ENCODE measurements at places on chromosomes 2 and 18.
A peak's percentile ranks its signal among the peaks of the same experiment; 100 is the strongest.

DNA sequence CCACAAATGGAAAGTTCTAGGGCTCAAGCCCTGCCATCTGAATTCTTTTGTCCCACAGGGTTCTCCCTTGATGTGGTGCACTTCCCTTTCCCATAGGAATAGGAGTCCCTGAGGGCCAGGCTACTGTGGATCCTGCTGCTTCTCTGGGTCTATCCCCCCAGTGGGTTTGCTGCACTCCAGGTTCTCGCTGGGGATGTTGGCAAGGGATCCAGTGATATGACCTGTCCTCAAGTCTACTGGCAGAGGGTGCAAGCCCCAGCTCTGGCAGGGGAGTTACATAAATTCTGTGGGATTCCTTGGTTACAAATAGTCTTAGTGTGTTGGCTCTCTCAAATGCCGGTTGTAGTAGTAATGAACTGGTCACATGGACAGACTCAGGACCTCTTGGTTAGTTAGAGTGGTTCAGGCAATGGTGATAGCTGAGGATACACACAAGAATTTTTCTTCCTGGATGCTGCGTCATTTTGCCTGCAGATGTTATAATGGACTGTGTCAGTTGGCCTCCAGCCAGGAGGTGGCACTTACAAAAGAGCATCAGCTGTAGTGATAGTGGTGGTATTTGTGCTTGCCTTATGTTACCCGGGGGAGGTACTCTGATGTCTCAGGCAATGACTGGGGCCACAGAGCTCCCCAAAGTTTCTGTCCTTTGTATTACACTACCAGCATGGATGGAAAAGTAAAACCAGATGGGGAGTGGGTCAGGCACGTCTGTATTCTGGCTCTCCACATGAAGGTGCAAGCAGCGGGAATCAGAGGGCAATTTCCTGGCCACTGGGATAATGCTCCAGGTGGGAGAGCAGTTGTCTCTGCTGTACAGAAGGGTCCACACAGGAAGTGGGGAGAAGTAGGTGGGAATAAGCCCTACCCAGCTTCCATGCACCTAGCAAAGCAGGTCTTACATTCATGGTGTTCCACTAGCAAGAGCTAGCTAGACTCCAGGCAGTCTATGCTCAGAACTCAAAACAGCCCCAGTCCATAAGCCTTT lies 267.9 kb downstream of the SOX11 start:
- no peak for DNase-seq

GRCh38 chr2:28958689-28959088 lies 22.4 kb upstream of the TOGARAM2 start:
- DNase-seq = peak; percentile 62

- DNase-seq = no peak
Observed at GRCh38 chr2:17736989-17737388, 16.6 kb downstream of the SMC6 start.

DNA sequence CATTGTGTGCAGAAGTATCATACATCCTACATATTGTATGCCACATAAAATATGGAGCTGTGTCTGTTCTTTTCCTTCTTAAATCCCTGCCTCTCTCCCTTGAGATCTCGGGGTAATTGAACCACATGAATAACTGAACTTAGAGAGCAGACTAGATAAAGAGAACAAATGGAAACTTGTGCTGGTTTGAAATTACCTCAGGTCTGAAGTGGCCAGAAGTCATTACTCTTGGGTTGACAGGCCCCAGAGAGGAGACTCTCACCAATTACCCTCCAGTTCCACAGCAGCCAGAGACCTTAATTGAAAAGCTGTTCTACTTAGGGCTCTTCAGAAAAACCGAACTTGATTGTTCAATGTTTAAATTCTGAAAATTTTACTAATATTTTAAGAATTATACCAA lies 5.0 kb upstream of the ADAM17 start:
- no peak for DNase-seq

DNA sequence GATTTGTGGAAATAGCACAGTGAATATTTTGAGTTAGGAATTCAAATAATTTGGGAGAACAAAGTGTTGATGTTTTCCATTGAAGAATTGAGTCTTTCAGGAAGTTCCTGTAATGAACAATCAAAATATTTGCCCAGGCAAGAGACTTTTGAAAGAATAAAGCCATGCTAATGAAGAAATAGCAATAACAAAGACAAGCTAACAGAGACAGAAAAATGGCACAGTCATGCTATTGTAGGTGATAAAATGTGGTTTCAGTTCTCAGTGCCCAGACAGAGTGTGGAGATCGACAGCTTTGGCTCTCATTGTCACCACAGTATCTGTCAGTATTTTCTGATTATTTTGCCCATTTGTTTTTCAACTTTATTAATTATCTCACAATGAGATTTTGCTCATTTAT lies 490.8 kb upstream of the PIK3C3 start:
- no peak for DNase-seq

DNA sequence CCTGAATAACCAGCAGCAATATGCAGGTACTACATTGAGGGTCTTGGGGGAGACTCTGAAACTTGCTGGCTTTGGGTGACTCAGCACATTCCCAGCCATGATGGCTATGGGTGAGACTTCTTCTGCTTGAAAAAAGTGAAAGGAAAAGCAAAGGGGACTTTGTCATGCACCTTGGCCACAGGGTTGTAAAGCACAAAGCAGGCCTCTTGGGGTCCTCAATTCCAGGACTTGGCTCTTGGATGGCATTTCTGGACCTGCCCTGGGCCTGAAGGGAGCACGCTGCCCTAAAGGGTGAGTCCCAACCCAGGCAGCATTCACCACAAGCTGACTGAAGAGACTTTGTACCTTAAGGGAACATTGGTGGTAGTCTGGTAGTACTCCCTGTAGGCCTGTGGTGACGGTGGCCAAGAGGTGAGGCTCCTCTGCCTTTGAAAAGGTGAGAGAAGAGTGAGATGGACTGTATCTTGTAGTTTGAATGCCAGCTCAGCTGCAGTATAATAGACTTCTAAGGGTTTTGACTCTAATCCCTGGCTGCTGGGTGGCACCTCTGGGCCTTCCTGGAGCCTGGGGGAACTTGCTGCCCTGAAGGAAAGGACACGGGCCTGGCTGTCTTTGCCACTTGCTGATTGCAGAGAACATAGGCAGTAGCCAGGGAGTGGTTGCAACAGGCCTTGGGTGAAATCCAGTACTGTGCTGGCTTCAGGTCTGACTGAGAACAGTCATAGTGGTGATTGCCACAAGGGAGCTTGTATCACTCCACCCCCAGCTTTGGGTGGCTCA lies 36.5 kb upstream of the CYTIP start:
- peak; percentile 83 for DNase-seq

GRCh38 chr2:203022751-203023150 lies 8.1 kb downstream of the NBEAL1 start:
- no peak for DNase-seq

DNA sequence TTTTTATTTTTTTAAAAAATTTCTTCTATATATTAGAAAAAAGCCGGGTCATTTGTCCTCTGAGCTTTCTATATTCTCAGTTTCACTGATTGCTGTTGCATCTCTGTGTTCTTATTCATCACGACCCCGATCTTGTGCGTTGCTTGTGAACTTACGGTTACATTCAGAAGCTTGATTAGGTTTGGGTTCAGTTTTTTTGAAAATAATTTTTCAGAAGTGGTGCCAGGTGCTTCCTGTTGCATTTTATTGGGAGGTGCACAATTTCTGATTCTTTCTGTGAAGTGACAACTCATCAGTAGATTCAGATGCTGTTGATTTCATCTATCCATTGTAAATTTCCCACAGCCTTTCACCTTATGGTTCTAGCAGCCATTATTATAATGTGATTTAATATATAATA lies 147.3 kb downstream of the INHBB start:
- DNase-seq = no peak

DNA sequence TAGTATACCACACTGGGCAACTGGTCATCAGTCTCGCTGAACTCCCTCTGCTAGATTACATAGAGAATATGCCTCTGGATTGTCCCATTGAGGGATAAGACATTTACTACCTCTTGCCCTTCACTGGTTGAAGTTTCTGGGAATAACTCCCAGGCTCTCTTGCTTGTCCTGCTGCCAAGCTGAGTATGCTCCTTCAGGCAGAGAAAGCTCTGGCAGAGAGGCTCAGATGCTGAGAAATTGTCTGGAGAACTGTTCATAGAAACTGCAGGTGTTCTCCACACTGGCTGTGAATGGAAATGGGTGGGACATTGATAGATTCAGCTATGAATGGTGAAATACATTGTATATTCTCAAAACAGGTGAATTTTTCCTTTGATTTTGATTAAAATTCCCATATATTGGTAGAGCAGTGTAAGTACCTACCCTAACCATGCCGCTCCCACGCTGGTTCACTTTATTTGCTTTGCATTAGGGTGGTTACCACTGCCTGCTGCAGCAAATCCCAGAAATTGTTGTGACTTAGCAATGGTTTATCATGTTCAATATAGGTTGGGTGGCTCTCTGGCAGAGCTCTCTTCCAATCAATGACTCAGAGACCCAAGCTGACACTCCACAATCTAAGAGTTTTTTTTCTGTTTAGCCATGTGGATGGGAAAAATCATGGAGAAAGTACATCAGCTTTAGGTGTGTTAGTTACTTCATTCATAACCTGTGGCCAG lies 36.7 kb downstream of the FAM117B start:
- no peak for DNase-seq

GRCh38 chr2:141703501-141703900 lies 427.3 kb downstream of the LRP1B start:
- DNase-seq = no peak

GRCh38 chr2:196568506-196568905 lies 71.0 kb upstream of the CCDC150 start:
- DNase-seq = peak; percentile 45

- DNase-seq = peak; percentile 42
Observed at GRCh38 chr2:174631009-174631981, 33.7 kb upstream of the WIPF1 start.

DNA sequence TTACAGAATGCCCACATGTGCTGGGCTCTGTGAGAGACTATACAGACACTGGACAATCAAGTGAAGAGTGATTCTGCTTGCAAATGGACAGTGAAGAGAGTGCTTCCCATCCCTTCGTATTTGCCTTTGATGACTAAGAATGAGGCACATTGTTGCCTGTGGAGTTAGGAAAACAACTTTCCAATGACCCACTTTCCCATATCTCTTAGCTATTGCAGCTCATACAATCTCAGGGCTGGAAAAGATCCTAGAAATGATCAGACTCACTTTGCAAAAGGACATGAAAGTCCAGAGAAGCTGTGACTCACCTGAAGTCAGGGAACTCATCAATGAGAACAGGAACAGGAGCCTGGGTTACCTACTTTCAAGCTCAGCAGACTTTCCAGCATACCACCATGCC lies 440.5 kb upstream of the TCF4 start:
- no peak for DNase-seq

- DNase-seq = no peak
Observed at GRCh38 chr2:12797815-12798214, 81.1 kb downstream of the TRIB2 start.

DNA sequence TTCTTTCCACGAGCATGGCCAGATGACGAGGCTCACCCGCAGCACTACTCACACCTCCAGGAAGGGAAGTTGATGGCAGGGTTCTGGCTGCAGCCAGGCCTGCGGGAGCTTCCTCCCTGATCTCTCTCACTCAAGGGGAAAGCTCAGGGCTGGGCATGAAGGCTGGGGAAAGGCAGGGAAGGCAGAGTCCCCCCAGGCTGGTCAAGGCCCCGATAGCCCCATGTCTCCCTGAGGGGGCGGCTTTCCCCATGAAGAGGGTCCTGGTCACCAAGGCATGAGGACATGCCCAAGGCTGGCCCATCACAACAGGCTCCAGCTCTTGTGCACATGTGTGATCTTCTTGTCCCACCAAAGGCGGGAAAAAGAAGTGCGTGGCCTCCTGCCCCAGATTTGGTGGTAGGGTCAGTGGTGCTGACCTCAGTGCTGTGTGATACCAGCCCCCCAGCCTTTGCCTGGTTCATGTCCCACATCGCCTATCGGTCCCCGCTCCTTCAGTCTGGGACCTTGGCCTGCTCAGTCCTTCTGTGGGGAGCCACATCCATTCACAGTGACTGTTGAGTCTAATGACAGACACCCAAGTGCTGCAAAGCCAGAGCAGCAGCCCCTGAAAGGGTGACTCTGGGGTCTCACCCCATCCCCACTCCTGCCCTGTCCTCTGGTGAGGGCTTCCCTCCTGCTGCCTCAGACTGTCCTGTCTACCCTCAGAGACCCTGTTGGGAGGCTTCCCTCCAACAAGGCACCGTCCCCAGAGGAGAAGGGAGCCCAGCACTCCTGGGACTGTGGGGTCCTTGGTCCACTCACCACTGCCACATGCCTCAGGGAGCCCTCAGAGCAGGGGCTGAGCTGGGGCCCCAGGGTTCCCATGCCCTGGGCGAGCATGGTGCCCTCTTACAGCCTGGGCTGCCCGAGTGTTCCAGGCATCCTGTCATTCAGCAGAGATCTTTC lies 49.8 kb upstream of the ALPP start:
- DNase-seq = no peak

DNA sequence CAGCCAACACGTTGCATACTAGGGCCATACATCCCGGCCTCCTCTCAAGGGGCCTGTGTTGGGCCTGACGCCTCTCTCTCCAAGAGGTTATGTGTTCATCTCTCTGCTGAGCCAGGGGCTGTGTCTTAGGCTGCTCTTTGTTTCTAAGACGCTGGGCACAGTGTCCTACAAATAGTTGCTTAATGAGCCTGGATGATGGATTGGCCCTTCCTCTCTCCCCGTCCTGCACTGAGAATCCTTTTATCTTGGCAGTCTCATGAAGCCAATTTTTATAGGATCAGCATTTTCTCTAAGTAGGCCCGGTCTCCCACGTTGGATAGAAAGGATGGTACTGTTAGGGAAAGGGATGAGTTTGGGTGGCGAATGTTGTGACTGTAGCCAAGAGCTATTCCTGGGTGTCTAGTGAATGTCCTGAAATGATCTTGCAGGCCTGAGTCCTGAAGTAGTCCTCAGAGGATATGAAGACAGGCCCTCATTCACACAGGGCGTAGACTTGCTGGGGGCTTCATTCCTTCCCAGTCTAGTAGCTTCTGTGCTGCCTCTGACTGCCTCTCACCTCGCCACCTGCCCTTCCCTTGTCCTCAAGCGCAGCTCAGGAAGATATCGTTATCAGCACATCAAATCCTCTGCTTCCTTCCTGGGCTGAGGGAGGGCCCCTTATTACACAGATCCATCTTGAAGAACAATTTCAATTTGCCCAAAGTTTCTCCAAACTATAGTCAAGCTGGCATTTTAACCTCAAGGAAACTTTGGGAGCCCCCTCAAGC lies 8.8 kb downstream of the LBH start:
- no peak for DNase-seq

DNA sequence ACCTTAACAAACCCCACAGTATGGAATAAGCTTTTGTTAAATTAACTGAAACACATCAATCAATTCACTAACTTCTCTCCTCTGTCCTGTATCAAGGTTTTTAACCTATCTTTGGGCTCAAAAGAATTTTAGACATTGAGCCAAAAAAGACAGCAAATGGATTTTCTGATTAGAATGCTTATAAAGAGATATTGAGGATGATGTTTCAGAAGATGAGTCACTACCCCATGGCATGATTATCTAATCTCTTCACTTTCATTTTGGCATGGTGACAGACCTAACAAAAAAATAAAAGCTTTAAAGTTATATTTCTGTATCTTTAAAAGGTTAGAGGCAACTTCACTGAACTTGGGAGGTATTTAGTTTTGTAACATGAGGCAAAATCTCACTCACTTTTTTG lies 55.5 kb downstream of the SGPP2 start:
- no peak for DNase-seq

All from activated CD8-positive, alpha-beta memory T cell treated with anti-CD3 and anti-CD28 coated beads, Interleukin-2, amount 10 ng/mL, durations not matched to agents 7 days and 5 days (primary cell).